ENCODE measurements at places on chromosomes 7 and 10.

GRCh38 chr7:7221599-7222038 is 39.3 kb downstream of the C1GALT1 start:
- no peak for DNase-seq

DNA sequence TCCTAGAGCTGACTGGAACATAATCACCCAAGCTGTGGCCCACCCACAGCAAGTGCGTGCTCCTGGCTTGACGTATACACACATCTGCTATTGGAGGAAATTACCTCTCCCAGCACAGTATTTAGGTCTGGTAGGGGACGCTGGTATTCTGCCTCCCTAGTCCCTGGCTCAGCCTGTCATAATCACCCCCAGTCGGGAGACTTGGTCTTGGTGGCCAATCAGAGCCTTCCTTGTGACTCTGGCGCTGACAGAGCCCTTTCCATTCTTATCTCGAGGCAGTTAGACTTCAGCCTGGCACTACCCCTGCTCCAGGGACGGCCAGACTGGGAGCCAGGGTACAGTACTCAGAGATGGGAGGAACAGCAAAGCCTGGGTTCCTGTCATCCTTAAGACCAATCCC is 14.3 kb upstream of the PRKAG2 start:
- DNase-seq = no peak

GRCh38 chr10:7988989-7989388 is 65.5 kb upstream of the GATA3 start:
- DNase-seq = no peak

DNA sequence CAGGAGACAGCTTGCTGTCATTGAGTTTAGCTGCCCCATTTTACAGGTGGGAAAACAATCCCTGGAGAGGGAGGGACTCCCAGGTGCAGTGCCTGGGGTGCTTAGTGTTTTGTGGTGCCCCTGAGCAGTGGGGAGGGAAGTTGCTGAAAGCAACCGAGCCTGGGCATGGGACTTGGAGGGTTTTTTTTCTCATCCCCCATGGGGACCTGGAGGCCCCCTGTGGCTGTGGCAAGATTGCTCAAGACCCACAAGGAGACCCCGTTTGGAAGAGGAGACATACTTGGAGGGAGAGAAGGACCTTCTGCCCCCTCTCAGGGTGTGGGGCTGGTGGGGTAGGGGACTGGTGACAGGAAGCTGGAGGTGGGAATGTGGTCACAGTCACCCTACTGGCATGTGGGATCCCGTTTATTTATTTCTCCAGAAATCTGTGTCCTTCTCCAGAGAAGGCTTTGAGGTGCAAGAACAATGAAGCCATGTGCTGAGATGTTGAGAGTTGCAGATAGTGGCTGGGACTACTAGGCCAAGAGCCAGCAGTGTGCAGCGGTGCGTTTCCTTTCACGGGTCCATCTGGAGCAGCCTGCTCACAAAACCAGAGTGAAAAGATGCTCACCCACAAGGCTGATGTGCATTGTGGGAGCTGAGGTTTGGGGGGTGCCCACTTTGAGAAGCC is 21.5 kb downstream of the ZMIZ1 start:
- no peak for DNase-seq

GRCh38 chr10:3708852-3709251 is 76.2 kb downstream of the KLF6 start:
- no peak for DNase-seq

GRCh38 chr7:131861620-131862346 is 305.4 kb upstream of the PODXL start:
- no peak for DNase-seq

DNA sequence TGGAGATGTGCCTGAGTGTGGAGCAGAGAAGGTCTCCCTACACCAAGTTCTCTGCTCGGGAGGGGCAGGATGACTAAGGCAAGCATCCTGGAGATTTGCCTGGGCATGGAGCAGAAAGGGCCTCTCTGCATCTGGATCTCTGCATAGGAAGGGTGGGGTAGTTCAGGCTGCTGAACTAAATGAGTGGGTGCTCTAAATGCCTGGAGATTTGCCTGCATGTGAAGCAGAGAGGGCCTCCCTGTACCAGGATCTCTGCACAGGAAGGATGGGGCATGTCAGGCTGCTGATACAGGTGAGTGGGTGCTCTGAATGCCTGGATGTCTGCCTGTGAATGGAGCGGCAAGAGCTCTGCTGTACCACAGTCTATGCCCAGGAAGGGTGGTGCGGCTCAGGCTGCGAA is 680.7 kb downstream of the SUGCT start:
- no peak for DNase-seq

DNA sequence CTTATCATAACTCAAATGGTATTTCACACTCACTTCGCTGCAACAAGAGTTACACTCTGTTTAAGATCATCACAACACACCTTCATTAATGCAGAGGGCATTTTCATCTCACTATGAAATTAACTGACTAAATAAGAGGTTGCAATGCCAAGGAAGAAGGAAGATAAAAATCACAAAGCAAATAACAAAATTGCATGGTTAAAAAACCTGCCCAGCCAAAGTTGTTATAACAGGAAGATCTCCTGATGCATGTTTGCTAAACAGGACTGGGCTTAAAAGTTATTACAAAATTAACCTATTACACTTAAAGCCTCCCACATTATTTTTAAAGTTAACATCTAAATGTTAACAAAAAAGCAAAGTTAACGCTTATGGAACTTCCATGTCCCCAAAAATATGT is 11.8 kb downstream of the FAM13C start:
- no peak for DNase-seq

DNA sequence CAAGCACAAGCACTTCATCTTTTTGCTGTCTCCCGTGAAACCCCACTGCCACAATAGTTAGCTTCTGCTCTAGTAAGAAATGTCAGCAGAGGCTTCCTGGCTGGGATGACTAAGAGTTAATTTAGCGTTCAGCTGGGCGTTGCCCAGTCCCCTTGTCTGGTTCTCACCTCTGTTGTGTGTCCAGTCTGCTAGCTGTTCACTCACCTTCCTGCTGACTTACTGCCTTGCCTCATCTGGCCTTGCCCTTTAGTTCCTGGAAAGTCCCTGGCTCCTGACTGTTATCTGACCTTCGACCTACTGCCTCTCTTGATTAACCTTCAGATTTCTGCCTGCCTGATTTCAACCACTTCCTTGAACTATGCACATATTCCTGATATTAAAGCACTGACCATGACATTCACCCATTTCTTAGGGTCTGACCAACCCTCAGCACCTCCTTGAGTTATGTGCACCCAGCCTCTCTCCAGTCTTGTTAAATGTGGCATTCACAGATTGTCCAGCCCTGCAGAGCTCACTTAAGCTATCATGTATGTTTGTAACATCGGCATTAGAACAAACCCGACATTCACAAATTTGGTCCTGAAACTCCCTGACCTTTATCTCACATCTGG is 30.3 kb downstream of the C7orf33 start:
- DNase-seq = no peak

GRCh38 chr7:22566592-22566991 is 66.6 kb upstream of the STEAP1B start:
- no peak for DNase-seq

GRCh38 chr7:56175771-56176170 is 59.6 kb upstream of the NUPR2 start:
- no peak for DNase-seq

DNA sequence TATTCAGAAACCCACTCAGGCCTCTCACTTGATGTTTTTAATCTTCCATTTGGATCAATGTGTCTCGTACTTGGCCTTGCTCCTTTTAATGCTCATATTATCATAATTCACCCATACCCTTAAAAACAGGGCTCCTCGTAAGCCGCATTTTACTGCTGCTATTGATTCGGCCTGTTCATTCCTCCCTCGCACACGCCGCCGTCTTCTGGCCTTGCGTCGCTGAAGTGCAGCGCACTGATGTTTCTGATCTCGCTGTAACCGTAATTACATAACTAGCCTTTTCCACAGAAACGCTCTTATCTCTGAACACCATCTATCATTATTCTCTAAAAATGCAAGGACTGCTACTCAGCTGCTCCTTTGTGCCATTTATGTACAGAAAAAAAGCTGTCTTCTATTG is 544.5 kb upstream of the FOXK1 start:
- DNase-seq = no peak

- DNase-seq = no peak
These were observed 737.0 kb downstream of the LRMDA start for GRCh38 chr10:76168437-76168836.

DNA sequence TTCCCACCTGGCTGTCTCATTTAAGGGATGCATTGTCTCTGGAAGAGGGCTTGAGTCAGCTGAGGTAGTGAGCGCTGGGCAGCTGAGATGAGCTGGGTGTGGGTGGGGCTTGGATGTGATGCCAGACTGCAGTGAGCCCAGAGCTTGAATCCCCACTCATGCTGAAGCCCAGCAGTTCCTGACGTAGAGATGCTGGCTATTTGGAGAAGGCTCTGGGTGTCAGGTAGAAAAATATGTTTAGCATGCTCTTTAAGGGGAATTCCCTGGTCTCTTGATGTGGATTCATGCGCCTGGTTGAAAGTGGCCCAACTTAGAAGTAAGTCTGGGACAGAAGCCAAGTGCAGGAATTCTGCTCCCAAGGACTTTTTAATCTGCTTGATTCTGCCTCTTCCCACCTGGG is 241.5 kb upstream of the IGFBP3 start:
- DNase-seq = no peak

DNA sequence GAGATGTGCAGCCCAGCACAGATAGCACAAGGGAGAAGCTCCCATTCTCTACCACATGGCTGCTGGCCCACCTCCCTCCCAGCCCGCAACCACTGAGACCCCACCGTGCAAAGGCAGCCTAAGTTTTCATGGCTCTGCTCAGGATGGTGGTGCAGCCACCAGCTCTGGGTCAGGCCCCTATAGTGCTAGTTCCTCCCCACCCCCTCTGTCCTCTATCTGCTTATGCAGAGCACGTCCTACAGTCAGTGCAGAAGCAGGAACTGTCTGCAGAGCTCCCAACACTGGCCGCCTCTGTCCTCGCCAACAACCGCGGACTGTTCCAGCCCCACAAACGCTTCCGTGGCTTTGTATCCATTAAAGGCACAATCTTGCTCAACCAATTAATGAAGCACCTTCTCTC is 278.9 kb downstream of the GRID1 start:
- no peak for DNase-seq

DNA sequence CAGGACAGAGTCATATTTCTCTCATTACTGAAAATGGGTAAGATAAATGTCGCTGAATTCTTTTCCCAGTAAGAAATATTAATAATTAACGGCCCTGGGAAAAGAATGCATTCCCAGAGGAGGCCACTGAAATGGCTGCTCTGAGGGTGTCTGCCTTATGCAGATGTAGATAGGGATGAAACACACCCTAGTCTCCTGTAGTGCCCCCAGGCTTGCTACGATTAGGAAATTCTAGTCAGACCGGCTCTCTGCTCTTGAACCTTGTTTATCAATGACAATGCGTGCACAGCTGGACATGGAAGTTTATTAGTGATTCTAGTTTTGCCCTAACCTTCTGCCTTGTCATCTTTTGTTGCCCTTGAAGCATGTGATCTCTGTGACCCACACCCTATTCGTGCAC is 291.1 kb downstream of the ZNF248 start:
- no peak for DNase-seq

GRCh38 chr7:44149571-44150465 is 8.7 kb upstream of the MYL7 start:
- no peak for DNase-seq

- no peak for DNase-seq
These were observed 126.8 kb downstream of the MAD1L1 start for GRCh38 chr7:2105917-2106316.

GRCh38 chr7:40077849-40078248 is 56.6 kb downstream of the MPLKIP start:
- DNase-seq = no peak

GRCh38 chr10:48288661-48289060 is 14.2 kb upstream of the FRMPD2 start:
- no peak for DNase-seq

Measured in NCI-H1417 treated with DMSO at 0.1 percent for 48 hours (cell line).